Mesenteric fat pad (tissue), 1 donor: ENCODE measurements at places on chromosomes 1 and 21. TPM values are rescaled to one million over a fixed set of nuclear protein-coding genes. Genes with fewer than 3 reads are reported as not detected.

DNA sequence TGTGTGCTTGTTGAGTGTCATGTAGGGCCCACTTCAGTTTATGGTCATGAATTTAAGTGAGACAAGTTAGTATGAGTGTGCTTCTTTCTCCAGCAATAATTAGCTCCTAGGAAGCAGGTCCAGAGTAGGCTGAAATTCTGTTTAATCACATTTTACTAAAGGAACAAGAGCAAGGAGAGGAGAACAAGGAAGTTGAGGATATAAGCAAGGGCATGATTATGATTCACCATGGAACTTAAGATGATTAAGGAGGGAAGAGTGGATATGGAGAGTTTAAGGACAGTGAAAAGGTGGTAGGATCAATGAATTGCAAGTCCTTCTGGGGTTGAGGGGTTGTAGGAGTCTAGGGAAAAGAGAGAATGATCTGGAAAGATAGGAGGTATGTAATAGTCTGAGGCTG, 3.1 kb upstream of the DIPK1A start:
- no peak for DNase-seq

DNA sequence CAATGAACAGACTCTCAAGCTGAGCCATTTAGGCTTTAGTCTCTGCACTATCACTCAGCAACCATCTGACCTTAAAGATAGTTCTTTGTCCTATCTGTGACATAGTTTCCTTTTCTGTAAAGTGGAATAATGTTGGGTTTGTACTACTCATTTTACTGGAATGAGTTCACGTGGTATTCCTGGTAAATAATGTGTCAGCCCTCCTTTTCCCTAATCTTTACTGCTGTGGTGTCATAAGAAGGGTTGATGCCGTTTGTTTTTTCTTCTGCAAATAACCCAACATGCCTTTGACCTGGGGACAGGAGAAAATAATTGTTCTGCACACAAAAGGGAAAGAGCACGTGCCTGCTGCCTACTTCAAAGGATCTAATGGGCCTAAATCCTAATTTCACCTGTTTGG, 297.8 kb downstream of the BRINP3 start:
- DNase-seq = no peak

GRCh38 chr1:209015092-209015491, 568.4 kb upstream of the CAMK1G start:
- no peak for DNase-seq

GRCh38 chr1:207828485-207829158, 76.8 kb downstream of the CD46 start:
- DNase-seq = peak; percentile 72

DNA sequence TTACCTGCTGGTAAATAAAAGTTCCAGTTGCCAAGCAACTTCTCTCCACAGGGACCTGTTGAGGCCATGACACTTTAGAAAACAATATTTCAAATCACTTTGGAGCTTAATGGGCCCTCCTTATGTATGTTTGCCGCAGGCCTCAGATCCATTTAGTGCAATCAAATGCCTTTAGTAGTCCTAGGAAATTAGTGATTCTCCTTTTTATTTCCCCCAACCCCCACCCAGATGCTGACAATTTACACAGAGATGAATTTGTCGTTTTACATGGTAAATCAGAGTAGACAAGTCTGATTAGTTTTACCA, 83.6 kb downstream of the CLIC4 start:
- no peak for DNase-seq

- no peak for DNase-seq
Observed at GRCh38 chr1:203668401-203668800, 41.8 kb downstream of the ATP2B4 start.

LEFTY1 gene
- total RNA-seq = not detected

NES gene
- total RNA-seq = 49.5 TPM
